ENCODE measurements at places on chromosomes 11 and 22.

DNA sequence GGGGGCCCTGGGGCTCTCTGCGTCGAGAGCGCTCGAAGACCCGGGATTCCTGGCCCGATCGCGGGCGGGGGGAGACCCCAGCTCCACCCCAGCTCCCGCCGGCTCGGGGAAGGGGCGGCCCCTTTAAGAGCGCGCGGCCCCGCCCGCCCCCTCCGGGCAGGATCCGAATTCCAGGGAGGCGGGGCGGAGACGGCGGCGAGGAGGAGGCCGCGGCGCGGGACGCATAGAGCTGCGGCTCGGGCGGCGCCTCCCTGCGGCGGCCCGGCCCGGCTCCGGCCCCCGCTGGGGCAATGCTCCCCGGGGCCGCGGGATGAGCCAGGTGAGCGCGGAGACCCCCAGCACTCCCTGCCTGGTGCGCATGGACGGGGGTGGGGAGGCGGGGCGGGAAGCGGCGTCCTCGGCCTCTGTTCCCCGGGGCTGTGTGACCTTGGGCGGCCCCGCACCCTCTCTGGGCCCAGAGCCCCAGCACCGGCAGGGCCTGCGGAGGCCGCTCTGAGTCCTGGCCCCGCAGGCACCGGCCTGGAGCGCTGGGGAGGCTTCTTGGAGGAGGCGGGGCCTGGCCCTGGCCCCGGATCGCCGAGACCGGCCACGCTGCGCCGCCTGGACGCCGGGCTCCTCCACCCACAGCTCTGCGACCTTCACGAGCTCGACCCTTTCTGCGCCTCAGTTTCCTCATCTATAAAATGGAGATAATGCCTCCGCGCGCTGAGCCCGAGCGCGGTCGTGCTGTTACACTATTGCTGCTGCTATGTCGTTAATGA lies 565 bp downstream of the GAS2L1 start:
- peak; percentile 46 for ATAC-seq

DNA sequence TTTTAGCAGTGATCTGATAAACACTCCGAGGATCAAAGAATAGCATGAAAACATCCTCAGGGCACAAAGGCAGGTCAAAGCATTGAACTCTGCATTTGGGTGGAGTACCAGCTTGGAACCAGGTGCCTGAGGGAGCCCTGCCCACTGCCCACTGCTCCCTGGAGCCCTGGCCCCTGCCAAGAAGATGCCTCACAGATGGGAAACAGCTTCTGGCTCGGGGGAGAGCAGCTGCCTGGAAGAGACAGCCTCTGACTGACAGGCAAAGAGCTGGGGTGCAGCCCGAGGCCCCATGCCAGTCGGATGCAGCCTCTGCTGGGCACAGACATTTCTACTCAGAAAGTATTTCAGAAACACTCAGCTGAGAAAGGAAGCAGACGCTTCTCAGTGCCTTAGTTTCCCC lies 13.2 kb downstream of the LMO1 start:
- ATAC-seq = no peak

DNA sequence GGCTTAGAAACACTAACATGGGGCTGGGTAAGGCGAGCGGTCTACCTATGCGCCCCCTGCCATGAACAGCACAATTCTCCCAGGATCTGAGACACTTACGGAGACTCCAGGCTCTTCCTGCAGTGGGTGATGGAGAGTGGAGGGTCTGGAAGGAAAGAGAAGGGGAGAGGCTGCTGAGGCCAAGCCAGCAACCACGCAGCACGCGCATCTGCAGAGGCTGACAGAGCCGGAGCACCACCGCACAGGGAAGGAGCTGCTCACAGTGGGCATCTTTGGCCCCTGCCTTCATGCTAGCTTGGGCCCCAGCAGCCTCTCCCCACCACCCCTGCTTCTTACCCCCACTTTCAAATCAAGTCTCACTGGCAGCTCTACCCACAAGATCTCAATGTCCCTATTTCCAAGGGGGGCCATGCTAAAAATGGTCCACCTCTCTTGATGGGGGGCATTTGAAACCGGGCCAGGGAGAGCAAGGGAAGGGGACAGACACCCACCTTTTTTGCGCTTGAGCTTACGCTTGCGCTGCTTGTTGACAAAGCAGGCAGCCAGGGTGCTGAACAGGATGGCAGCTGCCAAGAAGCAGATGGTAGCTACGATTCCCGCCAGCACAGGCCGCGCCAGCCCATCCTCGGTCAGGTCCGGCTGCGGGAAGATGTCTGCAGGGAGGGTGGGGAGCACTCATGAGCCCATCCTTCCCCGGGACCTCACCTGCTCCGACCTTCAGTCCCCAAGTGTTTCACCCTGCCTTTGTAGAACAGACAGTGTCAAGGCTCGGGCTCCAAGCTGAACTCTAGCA lies 34.5 kb downstream of the IGSF9B start:
- no peak for ATAC-seq

DNA sequence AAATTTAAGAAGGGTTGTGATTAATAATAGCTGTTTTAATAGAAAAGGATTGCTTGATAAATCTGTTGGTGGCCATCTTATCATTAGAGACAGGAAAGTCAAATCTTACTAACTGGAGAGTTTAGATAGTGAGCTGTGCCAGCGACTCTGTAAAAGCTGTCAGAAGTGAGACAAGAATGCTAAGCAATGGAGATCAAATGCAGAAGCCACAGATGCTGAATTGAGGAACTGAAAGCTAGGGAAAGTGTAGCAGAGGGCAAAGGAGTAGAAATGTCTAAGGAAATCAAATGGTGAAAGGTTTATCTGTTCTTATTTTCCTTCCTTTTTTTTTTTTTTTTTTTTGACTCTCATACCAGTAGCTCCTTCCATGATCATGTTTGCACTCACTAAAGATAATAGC lies 13.7 kb downstream of the MS4A13 start:
- ATAC-seq = no peak

- no peak for ATAC-seq
Measured at GRCh38 chr22:22738959-22739585, 94.7 kb downstream of the GGTLC2 start.

DNA sequence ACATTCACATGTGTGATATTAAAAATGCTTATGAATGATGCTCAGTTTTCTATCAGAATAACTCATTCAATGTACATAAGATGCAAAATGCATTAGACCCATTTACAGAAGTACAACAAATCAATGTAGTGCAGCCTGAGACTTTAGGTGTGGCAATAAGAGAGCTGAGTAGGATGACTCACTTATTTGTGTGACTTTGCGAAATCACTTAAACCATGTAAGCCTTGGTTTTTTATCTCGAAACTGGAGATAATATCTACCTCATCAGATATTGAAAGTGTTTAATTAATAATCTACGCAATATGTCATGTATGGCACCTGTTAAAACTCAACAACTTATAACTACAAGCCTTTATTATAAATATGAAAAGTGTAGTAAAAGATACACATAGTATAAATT lies 105.7 kb upstream of the LUZP2 start:
- peak; percentile 79 for ATAC-seq

DNA sequence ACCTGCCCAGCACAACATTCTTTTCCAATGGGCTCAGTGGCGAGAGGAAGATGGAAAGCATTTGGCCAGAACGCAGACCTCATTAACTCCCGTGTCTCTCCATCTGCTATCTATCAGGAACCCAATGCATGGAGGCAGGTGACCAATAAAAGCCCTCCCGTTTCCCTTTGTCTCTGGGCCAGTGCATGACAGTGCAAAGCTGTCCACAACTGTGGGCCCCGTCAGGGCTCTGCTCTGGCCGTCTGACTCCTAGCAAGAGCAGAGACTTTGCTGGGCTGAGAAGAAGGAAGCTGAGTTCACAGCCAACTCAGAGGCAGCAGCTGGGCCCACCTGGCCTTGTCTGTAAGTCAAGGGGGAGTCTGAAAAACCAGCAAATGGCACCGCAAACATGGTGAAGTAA lies 177.8 kb downstream of the TENM4 start:
- no peak for ATAC-seq

GRCh38 chr22:43862074-43862881 lies at the start of gene SULT4A1:
TSS of gene SULT4A1 (minus strand) at chr22:43862513. CDS start at chr22:43862382, 131 bp downstream.
- no peak for ATAC-seq

- no peak for ATAC-seq
Measured at GRCh38 chr22:26828311-26828710, 170.9 kb downstream of the MIAT start.

- ATAC-seq = no peak
Measured at GRCh38 chr11:73172992-73173656, 31.0 kb upstream of the FCHSD2 start.

- ATAC-seq = peak; percentile 66
Measured at GRCh38 chr11:19087658-19088057, 27.1 kb upstream of the MRGPRX2 start.

- peak; percentile 13 for ATAC-seq
Measured at GRCh38 chr11:64339754-64340408, at the start of gene CCDC88B. TSS of gene CCDC88B (plus strand) at chr11:64340204. CDS start at chr11:64340267, 63 bp downstream.

DNA sequence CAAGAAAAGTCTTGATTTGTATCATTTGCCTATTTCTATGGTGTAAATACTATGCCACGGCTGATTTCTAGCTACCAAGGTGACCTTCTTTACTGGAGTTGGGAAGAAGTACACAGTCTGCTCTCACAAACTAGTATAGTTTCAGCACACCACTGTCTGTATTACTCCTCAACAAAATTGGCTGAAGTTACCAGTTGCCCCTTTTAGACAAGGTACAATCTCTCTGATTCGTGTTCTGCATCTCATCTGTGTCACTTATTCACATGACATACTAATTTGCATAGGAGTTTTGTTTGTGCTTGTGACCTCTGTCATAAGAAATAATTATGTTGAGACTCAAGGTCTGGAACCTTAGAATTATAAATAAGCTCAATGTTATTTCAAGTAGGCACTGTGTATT lies 97.3 kb downstream of the C11orf87 start:
- no peak for ATAC-seq

DNA sequence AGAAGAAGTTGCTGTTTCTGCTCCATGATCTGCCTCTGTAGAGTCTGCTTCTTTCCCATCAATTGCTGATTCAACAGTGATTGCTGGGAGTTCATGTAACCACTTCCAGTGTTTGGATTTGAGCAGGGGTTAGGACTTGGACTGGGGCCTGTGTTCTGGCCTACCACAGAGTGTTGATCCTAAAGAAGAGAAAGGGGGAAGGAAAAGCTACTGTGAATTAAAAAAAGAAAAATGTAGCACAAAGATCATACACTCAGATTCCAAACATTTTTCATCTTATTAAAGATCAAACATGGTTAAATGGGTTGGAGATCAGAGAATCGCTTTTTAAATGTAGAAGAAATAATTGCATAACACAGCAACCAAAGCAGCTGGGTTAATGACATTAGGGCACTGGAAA lies 67.6 kb upstream of the MTMR2 start:
- ATAC-seq = no peak

DNA sequence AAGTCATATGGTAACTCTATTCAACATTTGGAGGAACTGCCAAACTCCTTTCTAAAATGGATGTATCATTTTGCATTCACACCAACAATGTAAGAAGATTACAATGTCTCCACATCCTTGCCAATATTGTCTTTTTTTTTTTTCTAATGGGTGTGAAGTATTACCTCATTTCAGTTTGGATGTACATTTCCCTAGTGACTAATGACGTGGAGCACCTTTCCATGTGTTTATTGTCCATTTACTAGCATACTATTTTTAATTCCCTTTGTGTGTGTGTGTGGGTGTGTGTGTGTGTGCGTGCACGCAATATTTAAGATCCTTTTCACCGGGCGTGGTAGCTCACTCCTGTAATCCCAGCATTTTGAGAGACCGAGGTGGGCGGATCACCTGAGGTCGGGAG lies 62.7 kb downstream of the APOL3 start:
- peak; percentile 85 for ATAC-seq

- no peak for ATAC-seq
Measured at GRCh38 chr11:3224401-3225057, 5.9 kb upstream of the MRGPRG start.

GRCh38 chr22:29607426-29607825 lies 4.0 kb downstream of the NF2 start:
- no peak for ATAC-seq

DNA sequence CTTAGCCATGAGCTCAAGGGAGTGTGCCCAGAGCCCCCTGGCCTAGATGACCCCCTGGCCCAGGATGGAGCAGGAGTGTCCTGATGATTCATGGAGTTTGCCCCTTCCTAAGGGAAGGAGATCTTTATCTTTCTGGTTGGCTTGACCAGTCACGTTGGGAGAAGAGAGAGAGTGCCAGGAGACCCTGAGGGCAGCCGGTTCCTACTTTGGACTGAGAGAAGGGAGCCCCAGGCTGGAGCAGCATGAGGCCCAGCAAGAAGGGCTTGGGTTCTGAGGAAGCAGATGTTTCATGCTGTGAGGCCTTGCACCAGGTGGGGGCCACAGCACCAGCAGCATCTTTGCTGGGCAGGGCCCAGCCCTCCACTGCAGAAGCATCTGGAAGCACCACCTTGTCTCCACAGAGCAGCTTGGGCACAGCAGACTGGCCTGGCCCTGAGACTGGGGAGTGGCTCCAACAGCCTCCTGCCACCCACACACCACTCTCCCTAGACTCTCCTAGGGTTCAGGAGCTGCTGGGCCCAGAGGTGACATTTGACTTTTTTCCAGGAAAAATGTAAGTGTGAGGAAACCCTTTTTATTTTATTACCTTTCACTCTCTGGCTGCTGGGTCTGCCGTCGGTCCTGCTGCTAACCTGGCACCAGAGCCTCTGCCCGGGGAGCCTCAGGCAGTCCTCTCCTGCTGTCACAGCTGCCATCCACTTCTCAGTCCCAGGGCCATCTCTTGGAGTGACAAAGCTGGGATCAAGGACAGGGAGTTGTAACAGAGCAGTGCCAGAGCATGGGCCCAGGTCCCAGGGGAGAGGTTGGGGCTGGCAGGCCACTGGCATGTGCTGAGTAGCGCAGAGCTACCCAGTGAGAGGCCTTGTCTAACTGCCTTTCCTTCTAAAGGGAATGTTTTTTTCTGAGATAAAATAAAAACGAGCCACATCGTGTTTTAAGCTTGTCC lies 14.3 kb downstream of the ADORA2A start:
- ATAC-seq = no peak

DNA sequence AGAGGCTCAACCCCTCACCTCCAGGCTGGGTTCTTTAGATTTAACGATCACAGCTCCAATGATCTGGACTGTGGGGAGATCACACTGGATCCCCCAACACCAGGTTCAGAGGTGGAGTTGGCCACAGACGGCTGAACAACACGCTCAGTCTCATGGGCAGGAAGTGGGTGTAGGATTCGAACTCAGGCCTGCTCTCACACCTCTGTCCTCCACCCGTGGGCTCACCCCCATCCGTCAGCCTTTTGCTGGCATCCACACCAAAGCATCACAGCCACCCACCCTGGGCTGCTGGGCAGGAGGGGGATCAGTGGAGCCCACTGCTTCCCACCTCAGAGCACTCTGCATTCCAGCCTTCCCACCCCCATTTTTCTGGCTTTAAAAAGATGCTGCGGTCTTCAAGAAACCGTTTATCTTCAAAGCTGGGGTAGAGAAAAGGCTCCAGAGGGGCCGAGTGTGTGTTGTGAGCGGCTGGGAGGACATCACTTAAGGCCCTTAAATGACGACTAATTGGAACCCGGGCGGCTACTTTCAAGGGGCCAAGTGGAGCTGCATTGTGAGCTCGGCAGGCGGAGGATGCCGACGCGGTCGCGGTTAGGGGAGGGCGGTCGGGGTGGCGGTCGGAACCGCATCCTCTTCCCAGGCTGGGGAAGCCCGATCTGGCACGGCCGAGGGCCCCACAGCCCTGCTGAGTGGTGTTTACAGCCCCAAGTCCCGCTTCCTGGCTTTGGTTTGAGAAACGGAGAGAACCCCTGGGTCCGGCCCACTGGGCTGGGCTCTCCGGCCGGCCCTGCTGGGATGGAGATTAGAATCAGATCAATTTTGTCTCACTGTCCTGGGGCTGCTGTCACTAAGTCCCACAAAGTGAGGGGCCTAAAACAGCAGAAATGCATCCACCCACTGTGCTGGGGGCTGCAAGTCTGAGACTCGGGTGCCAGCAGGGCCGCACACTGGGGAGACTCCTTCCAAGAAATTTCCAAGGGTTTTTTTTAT lies 15.9 kb upstream of the FGF3 start:
- ATAC-seq = no peak
